ENCODE measurements at places on chromosomes 11 and 22. TPM values are rescaled to one million over a fixed set of nuclear protein-coding genes. Genes with fewer than 3 reads are reported as not detected.
A peak's percentile ranks its signal among the peaks of the same experiment; 100 is the strongest.

DNA sequence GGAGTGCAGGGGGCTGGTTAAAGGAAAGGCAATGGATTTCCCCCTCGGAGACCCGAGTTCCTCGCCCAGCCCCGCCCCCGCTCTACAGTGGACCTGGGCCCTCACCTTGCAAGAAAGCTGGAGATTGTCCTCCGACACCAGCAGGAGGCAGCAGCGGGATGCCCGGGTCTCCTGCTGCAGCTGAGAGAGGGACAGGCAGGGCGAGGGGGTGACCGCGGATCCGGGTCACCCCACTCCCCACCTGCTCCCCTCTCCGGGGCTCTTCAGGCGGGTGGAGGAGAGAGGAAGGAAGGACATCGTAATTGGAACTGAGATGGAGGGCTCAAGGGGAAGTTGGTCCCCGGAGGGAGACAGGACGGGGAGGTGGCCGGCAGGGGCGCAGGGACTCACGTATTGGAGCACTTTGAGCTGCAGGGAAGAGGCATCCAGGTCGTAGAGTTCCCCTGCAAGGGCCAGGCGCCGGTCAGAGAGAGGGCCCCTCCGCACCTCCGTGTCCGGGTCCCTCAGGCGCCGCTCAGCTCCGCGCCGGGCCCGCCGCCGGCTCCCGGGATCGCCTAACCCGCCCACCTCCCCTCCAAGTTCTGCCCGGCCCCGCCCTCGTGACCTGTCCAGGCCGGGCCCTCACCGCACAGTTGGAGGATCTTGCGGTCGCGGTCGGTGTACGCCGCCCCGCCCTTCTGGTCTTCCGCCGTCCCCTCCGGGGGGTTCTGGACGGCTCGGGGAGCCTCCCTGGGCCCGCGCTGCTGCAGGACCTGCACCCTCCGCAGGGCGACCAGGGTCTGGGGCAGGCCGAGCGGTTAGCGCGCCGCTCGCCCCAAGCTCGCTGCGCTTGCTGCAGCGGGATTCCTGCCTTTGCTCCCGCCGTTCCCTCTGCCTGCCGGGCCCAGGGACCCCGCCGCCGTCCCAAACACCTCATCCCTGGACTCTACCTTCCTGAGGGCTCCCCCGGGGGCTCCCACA is 84.1 kb downstream of the PDE2A start:
- peaks cover 51% of the 10 kb centered on the region for H3K4me1 ChIP-seq
- DNase-seq = peak; percentile 45
- no peaks in the 10 kb centered on the region for H3K36me3 ChIP-seq
- H3K4me3 ChIP-seq = peak overlapping the region; percentile 89
- H3K27me3 ChIP-seq = peaks cover 42% of the 10 kb centered on the region

DNA sequence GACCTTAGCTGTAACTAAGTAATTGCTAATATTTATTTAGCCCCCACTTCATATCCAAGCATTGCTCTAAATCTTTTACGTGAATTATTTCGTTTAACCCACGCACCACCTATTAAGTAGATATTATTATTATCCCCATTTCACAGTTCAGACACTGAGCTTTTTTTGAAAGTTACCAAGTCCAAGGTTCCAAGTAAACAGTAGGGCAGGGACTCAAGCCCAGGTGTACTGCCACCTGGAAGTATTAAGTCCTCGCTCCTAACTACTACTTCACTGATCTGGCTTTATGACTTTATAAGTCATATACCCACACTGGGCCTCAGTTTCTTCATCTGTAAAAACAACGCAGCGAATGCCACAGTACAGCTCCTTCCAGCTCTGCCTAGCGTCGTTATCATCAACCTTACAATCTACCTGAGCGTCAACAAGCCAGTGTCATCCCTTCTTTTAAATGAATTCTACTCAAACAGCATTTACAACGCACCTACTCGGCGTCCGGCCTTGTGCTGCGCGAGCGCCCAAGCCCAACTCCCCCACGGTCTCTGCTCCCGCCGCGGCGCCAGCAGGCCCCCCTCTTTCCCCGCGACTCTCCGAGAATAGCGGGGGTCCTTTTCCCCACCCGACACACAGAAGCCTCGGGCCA is 624 bp downstream of the TMEM41B start:
- peaks cover 7% of the 10 kb centered on the region for H3K27me3 ChIP-seq
- peak overlapping the region; percentile 99 for H3K27ac ChIP-seq
- H3K36me3 ChIP-seq = no peaks in the 10 kb centered on the region
- DNase-seq = peak; percentile 1

Gene MS4A4E
- not detected for polyA plus RNA-seq

DNA sequence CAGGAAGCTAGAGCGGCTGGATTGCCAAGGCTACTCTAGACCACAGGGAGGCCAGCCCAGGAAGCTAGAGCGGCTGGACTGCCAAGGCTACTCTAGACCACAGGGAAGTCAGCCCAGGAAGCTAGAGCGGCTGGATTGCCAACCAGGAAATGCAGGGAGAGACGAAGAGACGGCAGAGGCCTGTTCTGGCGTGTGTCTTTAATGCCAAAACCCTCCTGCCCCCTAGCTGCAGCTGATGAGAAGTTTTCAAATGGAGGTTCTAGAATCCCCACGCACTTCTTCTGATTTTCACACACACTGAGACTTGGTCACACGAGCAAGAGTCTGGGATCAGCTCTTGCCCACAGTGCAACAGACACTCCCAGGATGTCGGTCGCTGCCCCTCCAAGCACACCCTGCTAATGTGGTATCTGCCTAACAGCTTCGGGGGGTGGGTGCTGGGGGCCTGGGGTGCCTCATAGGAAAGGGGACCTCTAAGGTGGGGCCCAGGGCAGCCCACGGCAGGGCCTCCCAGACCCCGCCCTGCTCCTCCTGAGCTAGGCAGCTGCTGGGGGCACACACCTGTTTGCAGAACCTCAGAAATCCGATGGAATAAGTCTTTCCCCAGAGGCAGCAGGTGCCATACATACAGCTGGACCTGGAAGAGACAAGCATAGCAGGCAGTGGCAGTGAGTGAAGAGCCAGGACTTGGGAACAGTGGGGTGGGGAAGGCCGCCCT is 28.5 kb downstream of the MAFF start:
- DNase-seq = no peak
- no peak overlapping the region for H3K27ac ChIP-seq
- no peak overlapping the region for H3K4me3 ChIP-seq
- no peaks in the 10 kb centered on the region for H3K4me1 ChIP-seq
- H3K36me3 ChIP-seq = no peaks in the 10 kb centered on the region

GRCh38 chr11:103661185-103661584 is 375.3 kb upstream of the DDI1 start:
- H3K4me3 ChIP-seq = no peak overlapping the region
- no peaks in the 10 kb centered on the region for H3K27me3 ChIP-seq
- H3K4me1 ChIP-seq = peaks cover 14% of the 10 kb centered on the region
- DNase-seq = no peak
- no peaks in the 10 kb centered on the region for H3K36me3 ChIP-seq
- no peak overlapping the region for H3K27ac ChIP-seq

GRCh38 chr11:106879029-106879428 is 139.2 kb downstream of the GUCY1A2 start:
- no peaks in the 10 kb centered on the region for H3K36me3 ChIP-seq
- H3K4me1 ChIP-seq = no peaks in the 10 kb centered on the region
- H3K27ac ChIP-seq = no peak overlapping the region
- no peak for DNase-seq
- no peak overlapping the region for H3K4me3 ChIP-seq

DNA sequence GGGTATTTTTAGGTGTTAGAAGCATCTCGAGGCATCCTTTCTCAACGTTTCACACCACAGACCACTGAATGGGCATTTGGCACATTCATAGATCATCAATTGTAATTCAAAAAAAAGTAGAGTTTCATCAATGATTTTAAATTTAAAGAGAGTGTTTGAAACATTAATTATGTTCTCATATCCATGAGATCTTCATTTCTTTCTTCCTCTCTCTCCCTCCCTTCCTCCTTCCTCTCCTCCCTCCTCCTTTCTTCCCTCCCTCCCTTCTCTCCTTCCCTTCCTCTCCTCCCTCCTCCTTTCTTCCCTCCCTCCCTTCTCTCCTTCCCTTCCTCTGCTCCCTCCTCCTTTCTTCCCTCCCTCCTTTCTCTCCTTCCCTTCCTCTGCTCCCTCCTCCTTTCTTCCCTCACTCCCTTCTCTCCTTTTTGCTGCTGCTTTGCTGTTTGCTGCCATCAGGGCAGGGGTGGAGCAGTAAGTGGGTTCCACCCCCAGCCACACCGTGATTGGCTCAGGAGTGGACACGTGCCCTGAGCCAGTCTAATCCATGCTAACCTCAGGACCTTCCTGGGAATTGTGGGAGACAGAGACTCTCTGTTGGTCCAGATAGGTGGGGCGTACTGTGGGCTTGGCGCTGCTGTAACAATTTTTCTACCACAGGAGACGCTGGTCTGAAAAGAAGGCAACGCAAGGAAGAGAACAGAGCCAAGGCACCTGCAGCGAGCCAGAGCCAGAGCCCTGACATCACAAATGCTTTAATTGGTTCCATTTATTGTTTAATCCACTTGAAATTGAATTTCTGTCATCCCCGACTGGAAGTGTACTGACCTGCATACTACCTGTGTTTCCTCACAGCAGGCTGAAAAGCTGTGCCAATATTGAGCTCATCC is 33.7 kb upstream of the APOBEC3A start:
- no peaks in the 10 kb centered on the region for H3K36me3 ChIP-seq
- peaks cover 42% of the 10 kb centered on the region for H3K27me3 ChIP-seq
- DNase-seq = no peak
- H3K4me3 ChIP-seq = no peak overlapping the region

DNA sequence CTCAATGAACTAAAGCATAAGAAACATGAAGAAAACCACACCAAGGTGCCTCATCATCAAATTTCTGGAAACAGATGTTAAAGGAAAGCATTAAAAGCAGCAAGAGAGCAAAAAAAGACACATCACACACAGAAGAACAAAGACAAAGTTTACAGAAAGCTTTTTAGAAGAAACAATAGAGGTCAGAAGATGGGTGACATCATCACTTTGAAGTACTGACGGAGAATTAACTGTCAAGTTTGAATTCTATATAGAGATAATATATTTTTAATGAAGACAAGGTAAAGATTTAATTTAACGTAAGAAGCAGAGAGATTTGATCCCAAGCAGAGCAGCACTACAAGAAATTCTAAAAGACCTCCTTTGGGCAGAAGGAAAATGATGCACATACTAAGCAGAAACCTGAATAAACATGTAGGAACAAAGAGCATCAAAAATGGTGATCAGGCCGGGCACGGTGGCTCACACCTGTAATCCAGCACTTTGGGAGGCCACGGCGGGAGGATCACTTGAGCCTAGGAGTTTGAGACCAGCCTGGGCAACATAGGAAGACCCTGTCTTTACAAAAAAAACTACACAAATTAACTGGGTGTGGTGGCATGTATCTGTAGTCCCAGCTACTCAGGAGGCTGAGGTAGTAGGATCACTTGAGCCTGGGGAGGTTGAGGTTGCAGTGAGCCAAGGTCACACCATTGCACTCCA is 63.3 kb upstream of the RTL6 start:
- no peak overlapping the region for H3K4me3 ChIP-seq
- no peak for DNase-seq
- H3K36me3 ChIP-seq = peaks cover 6% of the 10 kb centered on the region
- no peak overlapping the region for H3K27ac ChIP-seq

DNA sequence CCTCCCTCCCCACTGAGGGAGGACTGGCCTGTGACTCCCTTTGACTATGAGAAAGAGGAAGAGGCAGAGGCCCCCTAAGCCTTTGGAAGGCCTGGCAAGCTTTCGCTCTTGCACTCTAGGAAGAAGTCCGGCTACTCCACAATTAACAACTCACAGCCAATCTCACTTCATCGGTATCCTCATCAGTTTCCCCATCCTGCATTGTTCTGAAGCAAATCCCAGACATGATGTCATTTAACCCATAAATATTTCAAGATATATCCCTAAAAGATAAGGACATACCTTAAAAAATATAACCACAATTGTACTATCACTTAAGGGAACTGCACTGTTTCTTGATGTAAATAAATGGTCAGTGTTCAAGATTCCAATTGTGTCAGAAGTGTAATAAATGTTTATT is 63.1 kb downstream of the CWC15 start:
- DNase-seq = no peak
- no peak overlapping the region for H3K27ac ChIP-seq
- no peaks in the 10 kb centered on the region for H3K4me1 ChIP-seq

Gene OR6A2
- polyA plus RNA-seq = not detected

DNA sequence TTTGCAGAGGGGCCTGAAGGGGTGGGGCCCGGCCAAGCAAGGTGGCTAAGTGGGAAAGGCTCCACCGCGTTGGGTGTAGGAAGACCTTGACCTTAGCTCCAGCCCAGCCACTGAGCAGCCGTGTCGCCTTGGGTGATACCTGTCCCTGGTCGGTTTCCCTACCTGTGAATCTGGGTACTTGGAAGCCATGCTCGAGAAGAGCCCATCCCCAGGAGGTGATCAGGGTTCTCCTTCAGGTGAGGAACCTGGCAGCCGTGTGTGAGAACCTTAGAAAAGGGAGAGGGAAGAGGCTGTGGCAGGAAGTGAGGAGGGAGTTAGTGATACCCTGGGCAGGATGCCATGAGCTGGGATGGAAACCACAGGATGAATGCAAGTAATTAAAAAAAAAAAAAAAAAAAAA is 21.6 kb downstream of the PPARA start:
- H3K4me3 ChIP-seq = no peak overlapping the region
- H3K27ac ChIP-seq = no peak overlapping the region
- peaks cover 22% of the 10 kb centered on the region for H3K4me1 ChIP-seq
- H3K27me3 ChIP-seq = no peaks in the 10 kb centered on the region
- no peak for DNase-seq
- no peaks in the 10 kb centered on the region for H3K36me3 ChIP-seq

GRCh38 chr11:81220146-81220895 is 1513.3 kb downstream of the FAM181B start:
- H3K4me1 ChIP-seq = no peaks in the 10 kb centered on the region
- no peak for DNase-seq
- no peak overlapping the region for H3K27ac ChIP-seq
- H3K27me3 ChIP-seq = no peaks in the 10 kb centered on the region

- no peaks in the 10 kb centered on the region for H3K36me3 ChIP-seq
- H3K27me3 ChIP-seq = no peaks in the 10 kb centered on the region
- H3K4me1 ChIP-seq = peaks cover 32% of the 10 kb centered on the region
- H3K27ac ChIP-seq = peak overlapping the region; percentile 85
Observed at GRCh38 chr11:66479394-66480116, 679 bp upstream of the DPP3 start.

GRCh38 chr22:20407829-20408228 is 13.9 kb downstream of the ZNF74 start:
- no peak overlapping the region for H3K4me3 ChIP-seq
- H3K4me1 ChIP-seq = no peaks in the 10 kb centered on the region
- peaks cover 21% of the 10 kb centered on the region for H3K36me3 ChIP-seq
- H3K27me3 ChIP-seq = no peaks in the 10 kb centered on the region

DNA sequence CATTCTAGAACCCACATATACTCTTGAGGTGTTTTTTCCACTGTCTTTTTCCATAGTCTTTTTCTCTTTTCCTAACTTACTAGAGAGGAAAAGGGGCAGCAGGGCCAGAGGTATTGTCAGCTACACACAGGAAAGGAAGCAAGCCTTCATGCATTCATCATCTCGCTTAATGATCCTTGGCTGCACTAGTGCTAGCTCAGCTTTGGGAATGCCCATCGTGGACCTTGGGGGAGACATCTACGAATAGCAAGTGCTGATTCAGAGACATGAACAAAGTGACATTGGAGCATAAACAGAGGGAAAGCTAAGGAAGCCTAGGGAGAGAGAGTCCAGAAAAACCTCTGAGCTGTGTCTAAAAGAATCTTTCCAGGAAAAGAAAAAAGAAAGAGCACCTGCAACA is 466.3 kb upstream of the ARHGAP42 start:
- H3K27ac ChIP-seq = no peak overlapping the region
- H3K4me1 ChIP-seq = no peaks in the 10 kb centered on the region

GRCh38 chr11:1151366-1152315 is 6.1 kb upstream of the MUC5AC start:
- no peak overlapping the region for H3K27ac ChIP-seq
- no peaks in the 10 kb centered on the region for H3K36me3 ChIP-seq
- H3K4me1 ChIP-seq = no peaks in the 10 kb centered on the region
- peak overlapping the region; percentile 56 for H3K4me3 ChIP-seq
- no peak for DNase-seq

Gene C11orf42
- polyA plus RNA-seq = not detected

Data from naive B cell (primary cell).